ENCODE measurements at places on chromosomes 13 and 19.

DNA sequence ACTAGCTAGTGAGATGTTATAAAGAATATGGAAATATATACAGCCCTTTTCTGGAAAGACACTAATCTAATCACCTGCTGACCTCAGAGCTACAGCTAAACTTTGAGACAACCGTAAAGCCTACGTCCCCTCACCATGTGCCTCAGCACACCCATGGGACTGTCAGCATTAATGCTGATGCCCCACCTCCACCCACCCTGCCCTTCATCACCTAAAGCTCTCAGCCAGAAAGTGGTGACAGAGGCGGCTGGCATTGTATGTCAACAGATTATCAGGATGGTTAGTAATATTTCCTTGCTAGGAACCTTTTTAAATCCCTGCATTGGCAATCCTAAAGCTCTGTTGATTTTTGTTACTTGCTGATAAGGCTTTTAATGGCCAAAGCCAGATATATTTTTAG lies 1177.9 kb downstream of the DIAPH3 start:
- DNase-seq, result no peak

DNA sequence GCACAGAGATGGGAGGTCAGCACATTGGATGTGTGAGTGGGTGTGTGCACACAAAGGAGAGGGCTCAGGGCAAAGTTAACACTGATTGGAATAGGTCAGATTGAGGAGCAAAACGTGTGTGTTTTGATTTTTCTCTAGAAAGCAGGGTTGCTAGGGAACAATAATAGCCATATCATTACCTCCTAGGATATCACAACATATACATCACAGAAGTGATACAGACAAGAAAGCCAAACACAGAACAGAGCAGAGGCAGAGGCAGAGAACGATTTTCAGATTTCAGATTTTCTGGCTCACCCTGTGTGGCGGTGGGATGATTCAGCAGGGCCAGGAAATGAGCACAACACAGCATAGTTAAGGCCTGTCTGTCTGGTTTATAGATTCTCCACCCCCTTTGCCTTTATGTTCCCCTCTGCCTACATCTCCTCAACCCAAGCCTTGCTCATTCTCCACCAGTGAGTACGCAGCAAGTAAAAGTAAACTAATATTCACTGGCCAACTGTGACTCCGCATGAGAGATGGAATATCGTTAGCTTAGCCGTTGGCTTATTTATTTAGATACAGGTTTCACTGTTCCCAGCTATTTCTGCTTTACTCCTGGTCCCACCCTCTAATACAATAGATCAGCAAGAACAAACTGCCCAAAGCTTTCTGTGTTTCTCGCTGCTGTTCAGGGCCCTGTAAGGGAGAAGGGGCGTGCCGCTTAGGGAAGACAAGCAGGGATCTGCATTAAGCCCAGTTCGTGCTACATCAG lies 182.7 kb upstream of the TSC22D1 start:
- DNase-seq, result no peak

DNA sequence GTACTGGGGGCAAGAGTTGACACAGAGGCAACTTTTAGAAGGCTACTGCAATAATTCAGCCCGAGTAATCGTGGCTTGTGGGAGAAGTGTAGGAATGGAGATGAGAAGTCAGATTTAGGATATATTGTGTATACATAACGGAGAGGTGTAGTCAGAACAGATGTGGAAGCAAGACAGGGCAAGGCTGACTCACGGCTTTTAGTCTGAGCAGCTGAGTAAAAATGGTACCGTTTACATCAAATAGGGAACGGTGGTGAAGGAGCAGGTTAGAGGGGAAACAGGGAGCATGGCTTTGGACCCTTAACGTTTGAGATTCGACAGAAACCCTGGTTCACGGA lies 796 bp upstream of the LSM14A start:
- no peak for DNase-seq

DNA sequence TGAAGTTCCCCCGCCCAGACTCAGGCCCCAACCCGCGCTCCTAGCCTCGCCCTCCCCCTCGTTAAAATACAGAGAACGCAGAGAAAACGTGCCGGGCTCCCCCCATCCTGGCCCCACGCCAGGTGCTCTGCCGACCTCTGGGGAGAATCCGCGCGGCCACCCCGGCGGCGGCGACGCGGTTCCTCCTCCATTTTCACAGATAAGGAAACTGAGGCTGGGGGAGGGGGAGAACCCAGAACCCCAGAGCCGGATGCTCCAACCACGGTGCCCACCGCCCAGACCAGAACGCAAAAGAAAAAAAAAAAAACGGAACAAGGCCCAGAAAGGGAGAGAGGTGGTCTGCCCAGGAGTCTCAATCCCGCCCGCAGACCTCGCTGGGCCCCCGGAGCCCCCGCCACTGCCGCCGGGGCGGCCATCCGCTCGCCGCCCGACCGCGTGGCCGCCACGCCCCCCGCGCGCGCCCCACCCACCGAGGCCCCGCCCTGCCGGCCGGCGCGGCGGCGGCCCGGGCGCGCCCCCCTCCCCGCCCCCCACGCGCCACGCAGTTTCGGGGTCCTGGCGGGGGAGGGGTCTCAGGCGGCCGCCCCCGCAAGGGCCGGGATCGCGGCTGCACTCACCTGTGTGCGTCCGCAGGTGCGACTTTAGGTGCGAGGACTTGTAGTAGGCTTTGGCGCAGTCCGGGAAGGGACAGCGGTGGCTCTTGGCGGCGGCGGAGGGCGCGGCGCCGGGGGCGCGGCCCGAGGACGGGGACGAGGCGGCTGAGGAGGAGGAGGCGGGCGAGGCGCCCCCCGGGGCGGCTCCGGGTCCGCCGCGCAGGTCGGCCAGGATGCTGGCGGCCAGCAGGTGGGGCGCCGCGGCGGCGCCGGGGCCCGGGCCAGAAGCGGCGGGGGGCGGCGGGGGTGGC lies 703 bp downstream of the KLF16 start:
- DNase-seq, result no peak

- no peak for DNase-seq
These were observed 5.5 kb upstream of the CCER2 start for GRCh38 chr19:38917516-38917915.

Data from NCI-H1694 (cell line).